ENCODE measurements at places on chromosomes 1 and 21.
A peak's percentile ranks its signal among the peaks of the same experiment; 100 is the strongest.

GRCh38 chr1:113247782-113248181, 142.5 kb upstream of the MAGI3 start:
- no peak for DNase-seq

DNA sequence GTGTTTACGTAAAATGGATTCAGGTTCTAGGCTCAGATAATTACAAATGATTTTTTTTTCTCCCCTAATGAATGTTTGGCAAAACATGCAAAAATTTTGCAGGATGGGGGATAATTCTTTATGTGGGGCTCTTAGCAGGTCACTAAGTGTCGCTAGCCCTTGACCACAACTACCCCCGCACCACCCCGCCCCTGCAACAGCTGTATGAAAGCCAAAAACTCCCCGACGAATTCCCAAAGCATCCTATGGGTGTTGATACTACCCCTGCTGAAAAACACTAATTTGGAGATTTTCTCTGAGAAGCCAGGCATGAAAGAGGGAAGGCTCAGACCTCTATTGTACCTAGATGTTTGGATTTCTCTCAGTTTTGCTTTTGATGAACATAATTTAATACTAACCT, 243.0 kb downstream of the TRABD2B start:
- no peak for DNase-seq

GRCh38 chr1:241813768-241814320, 34.2 kb upstream of the EXO1 start:
- no peak for DNase-seq

- DNase-seq: no peak
Measured at GRCh38 chr1:167463080-167463479, 55.2 kb downstream of the CD247 start.

DNA sequence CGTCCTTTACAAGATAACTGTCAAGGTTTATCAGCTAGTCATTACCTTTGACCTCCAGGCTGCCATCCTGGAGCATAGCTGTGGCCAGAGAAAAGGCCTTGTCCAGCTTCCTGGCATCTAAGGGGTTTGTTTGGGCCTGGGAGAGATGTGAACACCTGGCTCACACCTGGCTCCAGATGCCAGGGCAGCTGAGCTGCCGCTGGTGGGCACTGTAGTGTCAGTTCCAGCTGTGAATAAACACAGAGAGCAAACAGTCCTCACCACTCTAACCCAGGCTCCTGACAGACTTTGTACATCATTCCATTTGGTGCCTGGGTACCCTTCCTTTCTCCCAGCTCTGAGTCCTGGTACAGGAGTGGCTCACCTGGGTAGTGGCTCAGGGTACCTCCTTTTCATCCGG, 14.3 kb upstream of the KCNA10 start:
- DNase-seq: no peak

GRCh38 chr21:45481977-45482898, 60.0 kb downstream of the SLC19A1 start:
- no peak for DNase-seq

DNA sequence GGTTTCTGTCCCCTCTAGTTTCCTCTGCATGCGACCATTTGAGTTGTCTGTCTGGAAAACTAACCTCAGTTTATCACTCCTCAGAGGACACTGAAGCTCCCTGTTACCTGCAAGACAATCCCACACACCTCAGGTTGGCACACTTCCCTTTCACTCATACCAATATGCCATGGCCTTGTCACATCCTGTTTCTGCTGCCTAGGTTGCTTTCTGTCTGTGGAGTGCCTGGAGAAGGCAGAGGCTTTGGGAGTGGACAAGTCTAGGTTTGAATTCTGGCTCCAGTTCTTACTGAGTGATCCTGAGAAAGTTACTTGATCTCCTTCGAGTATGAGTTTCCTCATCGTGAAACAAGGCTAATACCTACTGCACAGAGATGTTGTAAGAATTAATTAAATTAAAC, 171.5 kb upstream of the CACYBP start:
- DNase-seq: no peak

GRCh38 chr1:145773423-145773822, 50.5 kb downstream of the RNF115 start:
- no peak for DNase-seq

GRCh38 chr1:222616525-222616924, 1.4 kb upstream of the MIA3 start:
- DNase-seq: no peak

GRCh38 chr1:222225316-222225691, 322.6 kb downstream of the HHIPL2 start:
- DNase-seq: no peak

- no peak for DNase-seq
Measured at GRCh38 chr1:47688461-47689296, 250.8 kb downstream of the FOXD2 start.

DNA sequence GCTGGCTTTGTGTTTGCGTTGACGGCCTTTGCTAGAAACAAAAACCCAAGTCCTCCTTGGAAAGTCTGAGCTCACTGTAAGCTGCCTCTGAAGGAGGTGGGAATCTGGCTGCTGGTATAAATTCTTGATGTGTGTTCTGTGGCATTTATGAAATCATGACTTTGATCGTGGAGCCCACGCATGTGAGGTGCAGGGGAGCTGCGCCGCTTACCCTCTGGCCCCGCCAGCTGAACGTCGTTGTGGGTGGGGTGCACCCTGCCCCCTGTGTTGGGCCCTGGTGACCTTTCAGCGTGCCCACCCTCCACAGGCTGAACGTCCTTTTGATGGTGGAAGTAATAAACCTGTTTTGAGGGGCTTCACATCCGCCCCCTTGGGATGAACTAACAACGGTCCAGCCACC, 21.2 kb upstream of the DIP2A start:
- no peak for DNase-seq

DNA sequence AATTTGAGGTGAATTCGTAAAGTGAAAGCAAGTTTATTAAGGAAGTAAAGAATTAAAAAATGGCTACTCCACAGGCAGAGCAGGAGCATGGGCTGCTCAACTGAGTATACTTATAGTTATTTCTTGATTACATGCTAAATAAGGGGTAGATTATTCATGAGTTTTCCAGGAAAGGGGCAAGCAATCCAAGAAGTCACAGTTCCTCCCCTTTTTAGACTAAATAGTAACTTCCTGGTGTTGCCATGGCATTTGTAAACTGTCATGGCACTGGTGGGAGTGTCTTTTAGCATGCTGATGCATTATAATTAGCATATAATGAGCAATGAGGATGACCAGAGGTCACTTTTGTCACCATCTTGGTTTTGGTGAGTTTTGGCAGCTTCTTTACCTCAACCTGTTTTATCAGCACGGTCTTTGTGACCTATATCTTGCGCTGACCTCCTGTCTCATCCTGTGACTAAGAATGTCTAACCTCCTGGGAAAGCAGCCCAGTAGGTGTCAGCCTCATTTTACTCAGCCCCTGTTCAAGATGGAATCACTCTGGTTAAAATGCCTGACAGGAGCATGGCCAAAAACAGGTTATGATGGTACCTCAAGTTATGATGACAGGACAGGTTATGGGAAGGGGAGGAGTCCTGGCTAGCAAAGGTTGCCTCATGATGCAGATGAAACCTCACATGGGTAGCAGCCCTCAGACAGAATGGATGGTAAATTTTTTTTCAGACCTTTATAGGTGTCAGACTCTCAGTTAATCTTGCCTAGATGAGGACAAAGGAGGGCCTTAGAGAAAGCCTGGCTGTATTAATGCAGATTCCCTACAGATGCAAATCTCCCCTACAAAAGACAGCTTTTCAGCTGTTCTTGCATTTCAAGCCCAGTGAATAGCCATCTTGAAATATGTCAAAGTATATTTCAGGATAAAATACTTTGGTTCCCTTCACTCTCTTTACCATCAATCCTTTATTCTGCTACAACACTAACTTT, 49.7 kb downstream of the SIPA1L2 start:
- no peak for DNase-seq

DNA sequence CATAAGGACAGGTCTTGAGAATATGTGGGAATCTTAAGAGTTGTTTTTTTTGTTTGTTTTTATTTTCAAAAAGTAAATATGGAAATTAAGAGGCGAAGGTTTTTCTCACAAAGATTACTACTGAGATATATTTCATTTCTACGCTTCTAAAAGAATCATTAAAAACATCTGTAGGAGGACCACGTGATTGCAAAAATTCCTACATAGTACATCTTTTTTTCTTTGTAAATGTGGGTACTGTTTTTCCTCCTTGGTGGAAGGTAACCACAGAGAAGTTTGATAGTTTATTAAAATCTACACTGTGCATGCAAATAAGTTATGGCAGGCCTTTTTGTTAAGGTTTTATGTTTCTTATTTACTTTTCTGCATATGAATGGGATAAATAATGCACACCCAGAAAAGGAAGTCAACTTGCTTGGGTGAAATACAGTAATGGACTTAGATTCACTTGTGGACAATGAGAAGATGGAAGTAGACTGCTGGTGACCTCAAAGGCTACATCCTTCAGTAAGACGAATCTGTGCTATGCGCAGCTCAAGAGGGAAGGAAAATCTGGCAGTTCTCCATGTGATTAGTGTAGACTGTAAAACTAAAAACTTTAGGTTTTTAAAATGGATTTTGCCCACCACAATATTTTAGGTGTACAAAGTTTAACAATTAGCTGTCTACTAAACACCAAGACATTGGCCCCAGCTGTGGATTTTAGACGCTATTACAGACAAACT, 2.0 kb downstream of the AK5 start:
- DNase-seq: no peak

DNA sequence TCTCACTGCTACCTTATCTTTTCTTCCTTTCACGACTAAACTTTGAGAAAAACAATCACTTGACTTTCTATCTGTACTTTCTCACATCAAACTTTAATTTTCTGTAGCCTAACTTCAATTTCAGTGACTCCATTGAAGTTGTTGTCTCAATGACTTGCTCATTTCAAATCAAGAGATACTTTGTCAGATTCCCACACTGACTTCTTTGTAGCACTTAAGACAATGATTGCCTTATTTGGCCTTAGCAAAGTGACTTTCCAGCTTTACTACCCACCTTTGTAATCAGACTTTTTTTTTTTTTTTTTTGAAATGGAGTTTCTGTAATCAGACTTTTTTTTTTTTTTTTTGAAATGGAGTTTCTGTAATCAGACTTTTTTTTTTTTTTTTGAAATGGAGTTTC, 37.0 kb downstream of the AGO4 start:
- DNase-seq: no peak

- no peak for DNase-seq
Measured at GRCh38 chr21:41620982-41621381, 113.0 kb upstream of the TMPRSS2 start.

GRCh38 chr1:32465578-32465933, 684 bp downstream of the ZBTB8B start:
- DNase-seq: no peak

DNA sequence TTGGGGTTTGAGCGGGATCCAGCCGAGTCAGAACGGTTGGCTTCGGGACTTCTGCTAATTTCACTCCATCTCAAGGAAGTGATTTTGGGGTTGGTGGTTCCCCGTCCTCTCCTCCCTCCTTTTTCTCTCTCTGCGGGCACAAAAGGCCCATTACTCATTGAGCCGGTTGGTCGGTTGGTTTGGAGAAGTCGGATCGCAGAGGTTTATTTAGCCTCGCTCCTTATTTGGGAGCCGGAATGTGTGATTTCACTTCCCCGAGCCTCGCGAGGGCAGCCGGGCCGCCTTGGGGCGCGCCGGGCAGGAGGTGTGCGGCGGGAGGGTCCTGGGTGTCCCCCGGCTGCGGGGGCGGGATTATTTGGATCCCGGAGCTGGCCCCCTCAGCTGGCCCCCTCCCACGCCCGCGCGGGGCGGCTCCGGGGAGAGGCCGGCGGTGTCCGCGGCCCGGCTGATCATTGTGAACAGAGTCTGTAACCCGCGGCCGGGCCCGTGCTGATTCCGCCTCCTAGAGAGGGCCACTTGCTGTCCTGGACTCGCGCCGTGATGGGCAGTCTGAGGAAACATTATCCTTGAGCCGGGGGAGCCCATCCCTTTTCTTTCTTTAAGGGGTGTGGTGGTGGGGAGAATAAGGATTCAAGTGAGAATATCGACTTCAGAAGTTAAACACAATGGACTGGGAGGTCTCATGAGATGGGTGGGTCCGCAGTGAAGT, 1.2 kb downstream of the MAPKAPK2 start:
- DNase-seq: peak; percentile 44

GRCh38 chr1:2212532-2213491, 15.3 kb upstream of the SKI start:
- peak; percentile 50 for DNase-seq

DNA sequence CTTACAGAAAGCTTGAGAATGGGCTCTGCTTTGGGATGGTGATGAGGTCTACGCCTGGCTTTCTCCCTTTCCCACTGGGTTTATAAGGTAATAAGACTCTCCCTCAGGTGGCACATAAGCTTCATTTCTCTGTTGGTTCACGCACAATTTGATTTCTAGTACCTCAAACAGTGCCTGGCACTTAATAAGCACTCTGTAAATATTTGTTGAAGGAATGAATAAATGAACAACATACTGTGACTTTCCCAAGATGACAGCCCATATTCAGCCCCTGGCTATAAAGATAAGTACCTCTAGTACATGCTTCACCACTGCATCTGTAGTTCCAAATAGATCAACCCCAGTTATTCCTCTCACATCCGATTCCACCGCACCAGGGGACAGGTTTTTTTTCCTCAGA, 17.8 kb downstream of the COPA start:
- no peak for DNase-seq

- no peak for DNase-seq
Measured at GRCh38 chr1:215181518-215181917, 99.0 kb downstream of the KCNK2 start.

- no peak for DNase-seq
Measured at GRCh38 chr21:32463889-32464300, 51.4 kb downstream of the EVA1C start.

DNA sequence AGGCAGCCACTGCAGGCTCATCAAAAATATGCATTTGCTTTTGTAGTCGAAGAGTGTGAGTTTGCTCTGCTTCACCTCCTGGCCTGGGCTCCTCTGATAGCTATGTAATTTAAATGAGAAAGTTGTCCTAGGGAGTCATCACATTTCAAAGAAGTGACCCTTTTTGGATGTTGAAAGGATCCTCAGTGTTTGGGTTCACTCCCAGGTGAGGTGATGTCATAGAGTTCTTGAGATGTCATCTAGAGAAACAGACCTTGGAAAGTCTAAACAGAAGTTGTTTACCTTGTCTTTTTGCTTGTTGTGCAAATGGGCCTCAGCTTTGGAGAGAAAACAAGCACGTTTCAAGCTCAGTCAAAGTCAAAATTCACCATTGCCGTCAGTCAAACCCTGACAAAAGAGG, 92.0 kb upstream of the BARHL2 start:
- DNase-seq: no peak

DNA sequence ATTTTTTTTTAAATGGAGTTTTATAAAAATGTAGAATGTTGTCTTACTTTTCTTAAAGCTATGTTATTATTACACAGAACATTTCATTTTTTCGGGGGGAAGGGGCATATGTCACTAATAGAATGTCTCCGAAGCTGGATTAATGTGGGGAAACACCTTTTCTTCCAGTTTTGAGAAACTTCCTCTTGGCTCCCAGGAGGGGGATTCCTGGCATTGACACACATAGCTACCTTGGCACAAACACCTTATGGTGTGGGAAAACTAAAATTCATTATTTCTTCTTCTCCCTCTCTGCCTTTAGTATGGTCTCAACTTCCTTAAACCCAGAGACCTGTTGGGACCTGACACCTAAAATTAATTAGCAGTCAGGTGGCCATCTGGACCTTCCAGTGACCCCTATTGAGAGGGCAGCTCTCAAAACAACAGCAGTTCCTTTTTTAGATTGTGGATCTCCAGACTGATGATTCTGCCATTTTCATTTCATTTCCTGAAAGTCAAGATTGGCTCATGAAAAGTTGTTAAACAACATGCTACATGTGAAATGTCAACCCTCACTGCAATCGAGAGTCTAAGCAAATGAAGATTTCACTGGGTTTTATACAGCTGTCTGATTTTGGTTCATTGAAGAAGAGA, 70.1 kb upstream of the EDEM3 start:
- DNase-seq: no peak

GRCh38 chr1:216028631-216029030, 394.6 kb downstream of the USH2A start:
- DNase-seq: no peak
